ENCODE measurements at places on chromosomes 3 and 15. TPM values are rescaled to one million over a fixed set of nuclear protein-coding genes. Genes with fewer than 3 reads are reported as not detected.

The DAPK2 gene
- total RNA-seq: 0.78 TPM

The RARRES1 gene
- 88.2 TPM for total RNA-seq

The ARNT2 gene
- 4.8 TPM for total RNA-seq

The C2CD4A gene
- not detected for total RNA-seq

The APOD gene
- total RNA-seq: 7.9 TPM

The PFN2 gene
- total RNA-seq: 128 TPM

The NR2E3 gene
- total RNA-seq: not detected

The ROBO2 gene
- total RNA-seq: 9.6 TPM

The KBTBD13 gene
- total RNA-seq: 0.13 TPM

The SCN11A gene
- under 0.01 TPM for total RNA-seq

The CD80 gene
- total RNA-seq: not detected

The MORC1 gene
- total RNA-seq: not detected

The TRAK1 gene
- total RNA-seq: 21.5 TPM

The NKIRAS1 gene
- total RNA-seq: 9.7 TPM

The KLHL25 gene
- 4.7 TPM for total RNA-seq

The IGF1R gene
- total RNA-seq: 98.8 TPM

The ARRDC4 gene
- 22.7 TPM for total RNA-seq

The GNAT1 gene
- total RNA-seq: not detected

The GHSR gene
- total RNA-seq: not detected

The ACOX2 gene
- 9.1 TPM for total RNA-seq

The GOLGA6A gene
- total RNA-seq: 6.9 TPM

The NTRK3 gene
- 0.26 TPM for total RNA-seq

The RTP1 gene
- not detected for total RNA-seq

The TICRR gene
- total RNA-seq: 6.3 TPM

The WWTR1 gene
- total RNA-seq: 46.2 TPM

The LMCD1 gene
- total RNA-seq: 24.7 TPM

The LNP1 gene
- 2.7 TPM for total RNA-seq

The BSN gene
- total RNA-seq: 0.08 TPM

The PDZRN3 gene
- total RNA-seq: 33.1 TPM

The PLSCR2 gene
- not detected for total RNA-seq

The DGKG gene
- total RNA-seq: not detected

The CYB561D2 gene
- total RNA-seq: 33.4 TPM

The FAM107A gene
- total RNA-seq: 0.32 TPM

The CYP8B1 gene
- not detected for total RNA-seq

The HTR3E gene
- not detected for total RNA-seq

The EFHB gene
- total RNA-seq: 1.4 TPM

The YEATS2 gene
- total RNA-seq: 25.1 TPM

The FANCD2OS gene
- not detected for total RNA-seq

All from epithelial cell of alveolus of lung (primary cell).